Activated CD8-positive, alpha-beta T cell treated with anti-CD3 and anti-CD28 coated beads for 36 hours (primary cell): ENCODE measurements at places on chromosomes 3 and 15.

GRCh38 chr3:48423241-48423882, 6.5 kb downstream of the PLXNB1 start:
- no peaks in the 10 kb centered on the region for H3K36me3 ChIP-seq
- H3K4me1 ChIP-seq = no peaks in the 10 kb centered on the region
- DNase-seq = no peak
- no peak overlapping the region for H3K27ac ChIP-seq

DNA sequence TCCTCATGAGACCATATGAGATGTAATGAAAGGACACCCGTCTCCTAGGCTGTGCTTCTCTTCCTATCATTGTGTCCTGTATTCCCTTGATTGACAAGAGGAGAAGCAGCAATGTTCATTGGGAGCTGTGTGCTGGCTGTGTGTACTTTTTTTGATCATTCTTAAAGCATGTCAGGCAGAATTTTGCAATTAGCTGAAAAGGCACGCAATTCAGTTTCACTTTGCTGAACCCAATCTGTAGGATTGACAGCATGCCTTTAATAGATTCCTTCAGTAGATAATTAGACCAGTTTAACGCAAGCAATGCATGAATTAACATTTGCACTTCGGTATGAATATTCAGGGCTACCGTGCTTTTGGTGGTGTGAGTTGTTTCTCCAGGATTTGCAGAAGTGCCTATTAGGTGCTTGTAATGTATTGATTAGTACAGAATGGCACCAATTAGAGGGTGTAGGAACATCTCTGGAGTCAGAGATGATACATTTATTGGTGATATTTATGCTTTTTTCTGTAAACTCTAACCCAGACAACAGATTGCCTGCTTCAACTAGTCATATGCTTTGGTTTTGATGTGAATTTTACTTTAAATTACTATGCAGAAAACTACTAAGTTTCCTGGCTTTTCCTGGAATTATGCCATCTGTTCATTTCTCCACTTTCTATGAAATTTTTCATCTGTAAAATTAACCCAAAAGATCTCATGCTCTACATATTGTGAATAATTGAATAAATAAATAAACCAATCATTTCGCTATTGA, 114.3 kb downstream of the NSUN3 start:
- peaks cover 6% of the 10 kb centered on the region for H3K27me3 ChIP-seq
- H3K4me1 ChIP-seq = no peaks in the 10 kb centered on the region
- H3K4me3 ChIP-seq = no peak overlapping the region
- no peak for DNase-seq
- H3K36me3 ChIP-seq = no peaks in the 10 kb centered on the region
- H3K27ac ChIP-seq = no peak overlapping the region

GRCh38 chr3:71413572-71413971, 170.0 kb downstream of the FOXP1 start:
- no peak for DNase-seq
- peak overlapping the region; percentile 39 for H3K27ac ChIP-seq
- no peak overlapping the region for H3K4me3 ChIP-seq
- no peaks in the 10 kb centered on the region for H3K27me3 ChIP-seq
- H3K4me1 ChIP-seq = peaks cover 92% of the 10 kb centered on the region
- peaks cover 7% of the 10 kb centered on the region for H3K36me3 ChIP-seq

- no peak for DNase-seq
- no peak overlapping the region for H3K4me3 ChIP-seq
- H3K27me3 ChIP-seq = peaks cover 2% of the 10 kb centered on the region
- no peak overlapping the region for H3K27ac ChIP-seq
- no peaks in the 10 kb centered on the region for H3K4me1 ChIP-seq
- peaks cover 3% of the 10 kb centered on the region for H3K36me3 ChIP-seq
These were observed 88.4 kb upstream of the GALNT15 start for GRCh38 chr3:16085884-16086608.

DNA sequence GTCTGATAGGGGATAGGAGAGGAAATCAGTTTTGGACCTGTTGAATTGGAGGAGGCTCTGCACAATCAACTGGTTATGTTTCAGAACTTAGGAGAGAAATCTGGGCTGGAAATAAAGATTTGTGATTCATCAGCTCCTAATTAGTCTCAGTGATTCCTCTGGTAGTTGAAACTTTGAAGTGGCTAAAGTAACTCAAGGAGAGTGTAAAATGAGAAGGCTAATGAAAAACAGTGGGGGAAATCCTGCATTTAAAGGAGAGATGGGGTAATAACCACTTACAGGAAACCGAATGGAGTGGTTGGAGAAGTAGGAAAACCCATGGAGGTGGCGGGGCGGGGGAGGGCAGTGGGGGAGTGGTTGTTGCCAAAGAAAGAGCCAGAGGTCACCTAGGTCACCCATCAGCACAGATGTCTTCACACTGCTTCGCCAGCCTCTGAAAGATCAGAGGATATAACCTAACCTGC, 32.6 kb downstream of the MAP2K5 start:
- peaks cover 6% of the 10 kb centered on the region for H3K4me1 ChIP-seq
- no peak overlapping the region for H3K27ac ChIP-seq
- peaks cover 4% of the 10 kb centered on the region for H3K36me3 ChIP-seq
- no peak overlapping the region for H3K4me3 ChIP-seq
- H3K27me3 ChIP-seq = no peaks in the 10 kb centered on the region

GRCh38 chr3:180743813-180744590, 64.7 kb upstream of the CCDC39 start:
- no peak overlapping the region for H3K27ac ChIP-seq
- no peak for DNase-seq
- no peak overlapping the region for H3K4me3 ChIP-seq
- no peaks in the 10 kb centered on the region for H3K4me1 ChIP-seq

GRCh38 chr3:21487520-21487919, 263.5 kb downstream of the ZNF385D start:
- no peak overlapping the region for H3K4me3 ChIP-seq
- no peaks in the 10 kb centered on the region for H3K4me1 ChIP-seq
- H3K27me3 ChIP-seq = no peaks in the 10 kb centered on the region

- no peak overlapping the region for H3K27ac ChIP-seq
- no peak for DNase-seq
These were observed 74.4 kb downstream of the P2RY1 start for GRCh38 chr3:152909180-152909883.

DNA sequence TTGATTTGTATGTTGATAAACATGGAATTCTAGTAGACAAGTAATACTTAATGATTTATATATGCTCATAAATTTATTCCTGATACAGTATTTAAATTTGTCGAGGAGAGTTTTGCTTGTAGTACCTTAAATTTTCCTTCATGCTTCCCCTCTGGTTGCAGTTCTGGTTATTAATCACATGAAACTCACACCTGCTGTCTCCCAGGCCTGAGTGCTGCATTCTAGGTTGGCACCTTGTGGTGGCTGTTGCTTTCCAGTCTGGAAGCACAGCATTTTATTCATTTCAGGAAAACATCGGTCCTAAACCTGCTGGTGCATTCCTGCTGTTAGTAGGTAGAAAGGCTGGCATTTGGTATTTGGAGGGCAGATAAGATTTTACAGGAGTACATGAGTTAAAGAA, 44.9 kb downstream of the ATP1B3 start:
- no peaks in the 10 kb centered on the region for H3K27me3 ChIP-seq
- no peak for DNase-seq
- H3K27ac ChIP-seq = no peak overlapping the region
- no peak overlapping the region for H3K4me3 ChIP-seq
- peaks cover 43% of the 10 kb centered on the region for H3K36me3 ChIP-seq

- H3K27ac ChIP-seq = no peak overlapping the region
- no peak for DNase-seq
- no peaks in the 10 kb centered on the region for H3K36me3 ChIP-seq
- no peak overlapping the region for H3K4me3 ChIP-seq
- no peaks in the 10 kb centered on the region for H3K4me1 ChIP-seq
- H3K27me3 ChIP-seq = no peaks in the 10 kb centered on the region
These were observed 42.4 kb downstream of the CNTN6 start for GRCh38 chr3:1135194-1135593.

DNA sequence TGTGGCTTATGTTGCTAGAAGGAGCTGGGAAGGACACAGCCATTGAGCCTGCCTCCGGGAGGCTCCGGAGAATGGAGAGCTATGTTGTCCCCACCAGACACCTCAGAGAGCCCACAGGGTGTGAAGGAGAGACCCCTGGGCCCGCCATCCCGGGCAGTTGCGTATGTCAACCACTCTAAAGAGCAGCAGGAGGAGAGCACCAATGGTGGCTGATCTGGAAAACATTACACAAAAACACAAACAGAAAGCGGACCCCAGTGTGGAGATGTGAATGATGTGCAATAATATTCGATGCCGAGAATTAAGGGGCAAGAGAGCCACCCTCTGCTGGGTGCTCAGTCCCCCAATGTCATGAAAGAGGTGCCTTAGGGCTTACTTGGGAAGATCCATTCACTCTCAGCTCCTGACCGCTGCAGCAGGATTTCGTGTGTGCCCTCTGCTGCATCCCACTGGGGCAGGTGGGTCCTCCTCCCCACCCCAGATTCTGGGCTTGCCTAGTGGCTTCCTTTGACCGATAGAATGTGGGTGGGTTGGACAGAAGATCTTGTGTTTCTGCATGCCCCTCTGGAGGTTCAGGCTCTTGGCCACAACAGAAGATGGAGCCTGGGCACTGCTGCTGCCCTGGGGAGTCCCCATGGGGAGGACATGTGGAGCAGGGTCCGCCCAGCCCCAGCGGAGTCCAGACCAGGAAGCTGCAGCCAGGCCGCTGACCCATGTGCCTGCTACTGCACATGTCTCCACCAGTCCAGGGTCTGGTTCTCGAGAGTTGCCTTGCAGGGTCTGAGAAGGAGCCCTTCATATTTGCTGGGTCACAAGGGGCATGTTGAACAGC, 245.3 kb downstream of the OCA2 start:
- no peak overlapping the region for H3K27ac ChIP-seq
- no peak overlapping the region for H3K4me3 ChIP-seq
- H3K27me3 ChIP-seq = no peaks in the 10 kb centered on the region

- H3K4me1 ChIP-seq = peaks cover 25% of the 10 kb centered on the region
- no peak for DNase-seq
- H3K4me3 ChIP-seq = no peak overlapping the region
- peaks cover 1% of the 10 kb centered on the region for H3K36me3 ChIP-seq
- no peak overlapping the region for H3K27ac ChIP-seq
These were observed 23.8 kb upstream of the TRAK1 start for GRCh38 chr3:42067326-42067725.

GRCh38 chr15:73711526-73711925, 27.3 kb downstream of the CD276 start:
- H3K4me1 ChIP-seq = no peaks in the 10 kb centered on the region
- DNase-seq = no peak
- H3K27ac ChIP-seq = no peak overlapping the region
- H3K27me3 ChIP-seq = peaks cover 6% of the 10 kb centered on the region
- H3K4me3 ChIP-seq = no peak overlapping the region

- H3K4me3 ChIP-seq = no peak overlapping the region
- no peak for DNase-seq
- no peaks in the 10 kb centered on the region for H3K4me1 ChIP-seq
These were observed 715.2 kb downstream of the GRM7 start for GRCh38 chr3:7576071-7576470.

DNA sequence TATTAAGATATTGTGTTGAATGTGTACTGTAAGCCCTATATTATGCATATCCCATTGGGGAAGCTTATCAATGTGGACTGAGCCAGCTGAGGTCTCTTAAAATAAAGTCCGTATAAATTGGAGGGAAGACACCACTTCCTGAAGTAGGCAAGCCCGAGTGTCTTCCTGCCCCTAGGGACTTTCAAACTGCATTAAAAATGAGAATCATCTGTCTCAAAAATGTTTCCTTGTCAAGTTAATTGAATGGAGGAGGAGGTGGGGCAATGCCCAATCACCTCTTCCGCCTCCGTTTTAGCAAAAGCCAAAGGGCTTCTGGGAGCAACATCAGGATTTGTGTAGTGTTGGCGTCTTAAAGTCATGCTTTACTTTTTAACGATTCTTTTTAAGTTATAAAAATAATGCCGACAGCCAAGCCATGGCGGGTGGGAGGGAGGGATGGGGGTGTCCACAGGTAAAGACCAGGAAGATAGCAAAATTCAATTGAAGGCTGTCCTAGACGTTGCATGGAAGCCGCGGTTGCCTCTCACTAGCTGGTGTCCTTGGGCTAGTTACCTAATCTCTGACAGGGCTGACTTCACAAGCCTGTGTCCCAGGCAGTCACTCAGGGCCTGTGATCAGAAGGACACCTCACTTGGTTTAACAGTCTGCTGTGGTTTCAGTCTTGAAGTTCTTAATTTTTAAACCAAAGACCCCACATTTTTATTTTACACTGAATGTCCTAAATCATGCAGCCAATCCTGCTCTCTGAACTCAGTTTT, 524.9 kb upstream of the PROK2 start:
- peaks cover 1% of the 10 kb centered on the region for H3K27me3 ChIP-seq
- H3K4me3 ChIP-seq = no peak overlapping the region
- DNase-seq = no peak
- no peak overlapping the region for H3K27ac ChIP-seq

GRCh38 chr15:38129531-38130204, 123.0 kb upstream of the SPRED1 start:
- H3K27ac ChIP-seq = no peak overlapping the region
- H3K36me3 ChIP-seq = no peaks in the 10 kb centered on the region
- DNase-seq = peak; percentile 29
- peaks cover 8% of the 10 kb centered on the region for H3K27me3 ChIP-seq

DNA sequence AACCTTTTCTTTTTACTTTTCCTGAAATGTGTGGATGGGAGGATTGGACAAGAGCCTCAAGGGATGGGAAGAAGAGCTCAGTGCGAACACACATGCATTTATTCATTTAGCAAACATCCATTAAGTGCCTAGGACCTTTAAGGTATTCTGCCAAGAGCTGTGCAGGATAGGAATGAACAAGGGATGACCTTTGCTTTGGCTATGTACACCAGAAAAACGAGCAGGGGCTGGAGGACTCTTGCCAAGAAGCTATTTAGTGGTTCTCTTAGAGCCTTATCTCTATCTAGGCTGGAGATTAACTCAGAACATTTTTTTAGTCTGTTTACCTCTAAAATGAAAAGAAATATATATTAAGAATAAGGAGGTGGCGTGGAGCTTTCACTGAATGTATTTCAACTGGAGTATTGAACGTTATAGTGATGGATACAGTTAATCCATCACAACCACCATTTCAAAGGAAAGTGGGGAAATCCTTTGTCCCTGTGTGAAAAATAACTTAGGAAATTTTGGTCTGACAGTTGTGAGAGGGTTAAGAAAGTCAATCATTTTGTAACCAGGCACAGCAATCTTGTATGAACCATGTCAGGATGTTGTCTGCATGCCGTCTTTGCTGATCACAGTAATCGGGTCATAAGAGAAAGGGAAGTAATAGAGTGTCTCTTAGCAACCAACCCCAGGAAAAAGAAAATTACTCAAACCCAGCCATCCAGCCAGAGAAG, 279.0 kb downstream of the LPP start:
- DNase-seq = no peak
- H3K36me3 ChIP-seq = peaks cover 1% of the 10 kb centered on the region
- H3K4me3 ChIP-seq = peak overlapping the region; percentile 53
- peak overlapping the region; percentile 84 for H3K27ac ChIP-seq
- H3K27me3 ChIP-seq = no peaks in the 10 kb centered on the region
